ENCODE measurements at places on chromosomes 5 and 9. TPM values are rescaled to one million over a fixed set of nuclear protein-coding genes. Genes with fewer than 3 reads are reported as not detected.

- no peaks in the 10 kb centered on the region for H3K27me3 ChIP-seq
- H3K36me3 ChIP-seq = no peaks in the 10 kb centered on the region
- H3K27ac ChIP-seq = no peak overlapping the region
- no peak for DNase-seq
Observed at GRCh38 chr9:93298498-93299417, 114.8 kb downstream of the WNK2 start.

DNA sequence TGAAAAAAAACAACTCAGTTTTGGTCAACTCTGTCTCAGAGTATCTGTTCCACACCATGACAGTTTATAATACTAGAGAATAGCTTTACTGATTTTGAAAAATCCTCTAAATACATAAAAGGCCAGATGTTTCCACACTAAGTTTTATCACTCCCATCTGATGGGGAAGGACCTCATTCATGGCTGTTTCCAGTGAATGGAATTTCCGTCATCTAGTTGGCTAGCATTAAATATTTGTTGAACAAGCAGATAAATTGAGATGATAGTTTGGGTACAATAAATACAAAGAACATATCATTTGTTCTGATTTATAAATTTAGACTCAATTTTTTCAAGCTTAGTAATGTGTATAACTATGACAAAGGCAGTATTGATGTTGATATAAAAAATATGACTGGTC, 408.5 kb downstream of the PTPRD start:
- no peaks in the 10 kb centered on the region for H3K36me3 ChIP-seq
- H3K4me1 ChIP-seq = no peaks in the 10 kb centered on the region
- no peak overlapping the region for H3K4me3 ChIP-seq

PMPCA gene
- 46.0 TPM for total RNA-seq

MEIKIN gene
- total RNA-seq = not detected

TMEM250 gene
- total RNA-seq = 26.2 TPM
